ENCODE measurements at places on chromosomes 1 and 21.

- DNase-seq = no peak
Observed at GRCh38 chr1:19785660-19786059, 14.1 kb downstream of the TMCO4 start.

DNA sequence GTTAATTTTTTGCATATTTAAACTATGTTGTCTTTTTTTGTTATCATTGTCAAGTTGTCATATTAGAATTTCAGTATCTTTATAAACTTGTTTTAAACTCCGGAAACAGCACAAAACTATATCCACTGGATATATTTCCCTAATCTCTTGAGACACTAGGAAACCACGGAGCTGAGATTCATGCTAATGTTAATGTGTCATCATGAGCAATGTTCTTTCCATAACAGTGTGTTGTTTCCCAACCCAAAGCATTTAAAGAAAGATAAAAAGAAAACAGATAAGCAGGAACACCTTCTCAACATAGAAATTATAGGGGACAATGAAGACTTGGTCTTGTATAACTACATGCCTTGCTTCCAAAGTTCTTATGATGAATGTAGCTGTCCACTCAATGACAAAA lies 626.2 kb upstream of the TMPRSS15 start:
- DNase-seq = no peak

DNA sequence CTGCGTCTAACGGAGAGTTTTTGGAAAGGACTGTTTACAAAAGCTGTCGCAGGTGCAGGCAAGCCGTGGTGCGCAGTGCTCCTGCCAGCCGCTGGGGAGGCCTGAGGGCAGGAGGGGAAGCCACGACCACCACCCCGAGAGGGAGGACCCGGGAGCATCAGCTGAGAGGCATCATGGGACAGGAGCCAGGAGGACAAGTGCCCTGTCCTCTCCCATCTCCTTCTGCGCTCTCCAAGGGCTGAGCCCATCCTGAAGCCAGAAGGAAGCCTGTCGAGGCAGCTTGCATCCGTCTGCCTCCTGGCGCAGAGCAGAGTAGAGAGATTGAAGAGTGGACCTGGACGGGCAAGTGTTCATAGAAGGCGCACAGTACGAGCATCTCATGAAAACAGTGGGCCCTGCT lies 310.9 kb downstream of the KIF26B start:
- DNase-seq = no peak

- no peak for DNase-seq
Observed at GRCh38 chr1:54167422-54168139, 14.8 kb upstream of the CDCP2 start.

DNA sequence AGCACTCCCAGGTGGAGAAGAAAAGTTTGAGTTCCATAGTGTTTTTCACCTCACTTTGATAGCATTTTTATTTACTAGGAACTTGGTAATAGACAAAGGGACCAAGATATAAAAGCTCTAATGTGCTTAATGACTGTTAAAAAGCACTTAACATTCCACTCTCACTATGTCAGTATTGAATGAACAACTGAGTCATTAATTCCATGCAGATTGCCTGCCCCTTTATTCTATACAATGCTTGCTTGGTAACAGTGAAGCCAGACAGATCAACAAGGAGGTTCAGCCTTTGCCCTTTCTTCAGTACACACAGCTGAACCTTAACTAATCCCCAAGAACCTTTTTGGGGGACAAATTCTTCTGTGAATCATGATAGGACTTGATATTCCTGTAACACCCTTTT lies 425.5 kb downstream of the NUF2 start:
- DNase-seq = no peak

GRCh38 chr1:59180735-59181134 lies 116.2 kb upstream of the FGGY start:
- DNase-seq = no peak

- no peak for DNase-seq
Observed at GRCh38 chr1:114455102-114455785, 55.8 kb downstream of the TRIM33 start.

GRCh38 chr1:161727256-161727924 lies 6.0 kb downstream of the FCRLB start:
- DNase-seq = no peak

- no peak for DNase-seq
Observed at GRCh38 chr1:226069811-226070489, 7.4 kb downstream of the H3-3A start.

- DNase-seq = no peak
Observed at GRCh38 chr1:79859212-79859948, 852.9 kb upstream of the ADGRL4 start.

- DNase-seq = no peak
Observed at GRCh38 chr1:3380469-3380868, 74.0 kb upstream of the ARHGEF16 start.

- peak; percentile 77 for DNase-seq
Observed at GRCh38 chr1:2115008-2115641, 64.9 kb downstream of the PRKCZ start.

DNA sequence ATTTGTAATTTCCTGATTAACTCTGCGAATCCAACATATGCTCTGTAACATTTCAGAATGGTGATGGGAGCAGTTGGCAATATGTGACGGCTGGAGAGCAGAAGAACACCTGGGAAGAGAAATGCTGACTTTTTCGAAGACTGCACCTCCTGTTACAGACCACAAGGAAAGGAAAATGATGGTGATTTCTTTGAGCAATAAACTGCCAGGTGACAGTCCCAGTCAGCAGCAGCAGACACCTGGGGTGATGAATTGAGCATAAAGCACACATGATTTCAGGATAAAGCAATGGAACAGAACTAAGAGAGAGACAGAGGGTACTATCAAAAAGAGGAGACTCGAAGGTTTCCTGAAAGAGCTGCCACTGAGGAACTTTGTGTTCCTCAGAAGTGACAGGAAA lies 528.6 kb downstream of the NEGR1 start:
- no peak for DNase-seq

GRCh38 chr1:97314685-97315084 lies 593.1 kb downstream of the PTBP2 start:
- no peak for DNase-seq

- peak; percentile 89 for DNase-seq
Observed at GRCh38 chr1:201946224-201946908, at the start of gene LMOD1. Gene LMOD1 (minus strand): TSS chr1:201946548. CDS start chr1:201946340, 208 bp downstream.

DNA sequence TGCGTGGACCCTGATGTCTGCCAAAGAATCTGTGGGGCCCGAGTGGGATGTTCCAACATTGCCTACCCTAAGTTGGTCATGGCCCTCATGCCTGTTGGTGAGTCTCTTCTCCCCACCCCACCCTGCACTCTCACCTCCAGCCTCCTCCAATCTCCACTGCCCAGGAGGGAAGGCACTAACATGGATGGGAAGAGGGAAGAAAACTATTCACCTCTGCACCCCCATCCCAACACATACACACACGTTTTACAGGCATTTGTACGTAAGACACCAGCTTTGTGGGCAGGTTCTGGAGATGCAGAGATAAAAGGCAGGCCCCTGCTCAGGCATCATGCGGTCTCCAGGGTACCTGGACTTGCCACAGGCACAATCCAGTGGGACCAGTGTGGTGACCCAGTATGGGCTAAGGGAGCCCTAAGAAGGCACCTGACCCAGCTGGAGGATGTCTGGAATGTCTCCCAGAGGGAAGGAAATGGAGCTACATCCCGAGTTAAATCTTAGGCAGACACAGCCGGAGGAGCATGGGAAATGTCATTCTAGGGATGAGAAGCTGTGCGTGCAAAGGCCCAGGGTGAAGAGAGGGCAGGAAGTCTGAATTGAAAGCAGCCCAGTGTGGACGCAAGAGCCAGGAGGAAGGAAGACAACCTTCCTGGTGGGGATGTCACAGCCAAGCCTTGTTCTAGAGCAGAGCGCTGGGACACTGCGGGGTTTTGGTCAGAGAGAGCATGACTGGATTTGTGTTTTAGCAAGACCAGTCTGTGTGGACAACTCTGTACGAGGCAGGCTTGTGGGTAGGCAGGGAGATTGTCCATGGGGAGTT lies 11.4 kb downstream of the SLC5A9 start:
- no peak for DNase-seq

DNA sequence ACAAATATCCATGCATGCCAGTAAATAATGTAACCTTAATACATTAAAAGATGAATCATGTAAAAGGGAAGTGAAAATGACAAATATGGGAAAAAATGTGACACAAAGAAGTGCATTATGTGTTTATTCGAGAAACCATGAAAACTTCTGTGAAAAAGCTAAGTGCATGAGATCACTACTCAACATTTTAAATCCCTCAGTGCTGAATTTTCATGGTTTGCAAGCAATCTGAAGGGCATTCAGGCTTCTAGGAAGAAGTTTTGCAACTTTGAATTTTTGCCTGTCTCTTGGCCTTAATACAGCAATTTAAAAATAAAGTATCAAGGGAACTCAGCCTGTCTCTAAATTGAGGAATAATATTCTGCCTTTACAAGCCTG lies 78.2 kb downstream of the MAP3K7CL start:
- DNase-seq = no peak

- peak; percentile 29 for DNase-seq
Observed at GRCh38 chr1:168091720-168092550, 44.8 kb downstream of the GPR161 start.

GRCh38 chr1:162937716-162938395 lies 76.9 kb upstream of the CCDC190 start:
- no peak for DNase-seq

DNA sequence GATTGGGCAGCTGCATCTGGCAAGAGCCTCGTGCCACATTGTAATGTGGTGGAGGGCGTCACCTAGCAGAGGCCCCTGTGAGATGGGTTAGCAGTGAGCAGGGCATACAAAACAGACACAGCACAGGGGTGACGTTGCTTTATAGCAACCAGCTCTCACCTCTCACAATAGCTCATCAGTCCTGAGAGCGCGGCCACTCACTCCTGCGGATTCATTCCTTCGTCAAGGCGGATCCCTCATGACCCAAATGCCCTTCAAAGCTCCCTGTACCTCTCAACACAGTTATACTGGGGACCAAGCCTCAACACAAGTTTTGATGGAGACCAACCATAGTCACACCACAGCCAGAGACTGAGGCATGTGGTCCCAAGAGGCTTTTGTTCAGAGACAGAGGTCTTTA lies 22.9 kb downstream of the SLC37A1 start:
- no peak for DNase-seq

DNA sequence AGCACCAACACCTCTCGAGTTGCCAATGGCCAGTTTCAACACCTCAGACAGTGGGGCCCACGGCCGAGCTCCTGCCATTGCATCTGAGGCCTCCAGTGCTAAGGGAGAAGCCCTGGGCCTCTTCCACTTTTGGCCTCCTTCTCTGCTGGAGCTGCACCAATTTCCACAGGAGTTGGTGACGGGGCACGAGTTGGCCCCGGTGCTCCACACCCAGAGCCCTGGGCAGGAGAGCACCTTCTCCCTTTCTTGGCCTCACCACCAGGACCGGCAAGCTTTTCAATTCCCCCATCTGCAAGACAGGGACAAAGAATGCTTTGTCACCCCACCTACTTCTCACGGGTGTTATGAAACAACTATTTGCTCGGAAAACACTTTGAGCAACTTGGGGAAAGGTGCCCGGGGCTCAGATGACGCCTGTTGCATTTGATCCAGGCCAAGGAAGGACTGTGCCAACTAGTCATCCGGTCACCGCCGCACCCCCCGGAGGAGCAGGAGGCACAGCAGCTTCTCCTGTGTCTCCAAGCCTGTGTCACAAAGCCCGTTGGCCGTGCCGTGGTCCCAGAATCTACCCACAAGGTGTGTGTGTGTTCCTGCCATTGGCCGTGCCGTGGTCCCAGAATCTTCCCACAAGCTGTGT lies 55.2 kb downstream of the TOMM20 start:
- no peak for DNase-seq

- no peak for DNase-seq
Observed at GRCh38 chr21:31030367-31031106, 7.7 kb downstream of the KRTAP19-8 start.
